Caki2 (cell line): ENCODE measurements at places on chromosomes 6 and 20. TPM values are rescaled to one million over a fixed set of nuclear protein-coding genes. Genes with fewer than 3 reads are reported as not detected.
A peak's percentile ranks its signal among the peaks of the same experiment; 100 is the strongest.

RREB1 gene
- total RNA-seq = 2.9 and 5.1 TPM in 2 replicates

- DNase-seq = peak; percentile 72
Measured at GRCh38 chr6:30915591-30915946, 1.5 kb downstream of the VARS2 start.

TNNC2 gene
- not detected in 2 replicates for total RNA-seq

DNA sequence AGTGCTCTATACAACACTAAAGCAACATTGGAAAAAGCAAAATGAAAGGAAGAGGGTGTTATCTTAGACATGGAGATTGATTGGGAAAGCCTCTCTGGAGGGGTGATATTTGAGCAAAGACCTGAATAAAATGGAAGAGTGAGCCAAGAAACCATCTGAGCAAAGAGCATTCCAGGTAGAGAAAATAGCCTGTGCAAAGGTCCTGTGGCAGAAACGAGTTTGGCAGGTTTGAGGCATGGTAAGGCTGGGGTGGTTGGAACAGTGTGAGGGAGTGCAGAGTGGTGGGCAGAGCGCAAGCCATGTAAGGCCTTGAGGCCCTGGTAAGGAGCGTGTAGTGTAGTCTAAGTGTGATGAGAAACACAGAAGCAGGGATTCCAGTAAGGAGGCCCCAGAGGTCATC lies 40.0 kb upstream of the PTPRT start:
- no peak for DNase-seq
